ENCODE measurements at places on chromosomes 7 and 10.

GRCh38 chr7:2516194-2516555, 3.4 kb upstream of the LFNG start:
- no peak for DNase-seq

- no peak for DNase-seq
Measured at GRCh38 chr7:45460379-45460778, 113.8 kb upstream of the ADCY1 start.

- DNase-seq, result no peak
Measured at GRCh38 chr10:46218921-46219320, 67.9 kb upstream of the ANTXRL start.

DNA sequence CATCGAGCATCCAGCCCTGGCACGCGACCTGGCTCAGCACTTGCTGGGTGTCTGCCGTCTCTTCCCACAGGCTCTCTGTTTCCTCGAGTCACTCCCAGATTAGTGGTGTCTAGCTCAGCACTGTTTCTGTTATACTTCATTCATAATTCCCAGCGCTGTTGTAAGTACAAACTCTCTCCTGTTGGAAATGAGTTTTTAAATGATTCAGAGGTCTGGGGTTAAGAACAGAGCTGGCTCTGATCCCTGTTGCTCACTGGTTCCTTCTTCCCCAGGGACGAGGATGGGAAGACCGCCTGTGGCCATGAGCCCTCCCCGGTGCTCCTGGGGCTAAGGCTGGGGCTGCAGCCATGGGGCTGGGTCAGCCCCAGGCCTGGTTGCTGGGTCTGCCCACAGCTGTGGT, 17.3 kb upstream of the C10orf95 start:
- DNase-seq, result no peak

DNA sequence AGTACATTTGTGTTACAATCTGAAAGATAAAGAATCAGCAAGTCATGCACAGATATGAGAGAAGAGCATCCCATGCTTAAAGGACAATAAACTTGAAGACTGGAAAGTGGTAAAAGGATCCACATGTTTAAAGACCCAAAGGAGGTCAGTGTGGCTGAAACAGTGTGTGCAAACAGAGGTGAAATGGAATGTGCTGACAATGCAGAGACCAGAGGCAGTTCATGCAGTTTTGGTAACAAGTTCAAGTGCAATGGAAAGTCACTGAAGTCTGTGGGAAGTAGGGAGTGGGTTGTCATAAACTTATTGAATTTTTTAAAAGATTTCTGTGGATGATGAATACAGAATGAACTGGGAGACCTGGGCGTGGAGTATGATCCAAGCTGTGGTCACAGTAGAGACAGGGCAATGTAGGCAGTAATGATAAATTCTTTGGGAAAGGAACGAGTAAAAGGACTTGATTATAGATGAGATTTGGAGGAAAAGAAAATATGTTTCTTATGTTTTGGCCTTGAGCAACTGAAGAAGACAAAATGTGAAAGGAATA, 408.0 kb downstream of the HGF start:
- DNase-seq, result no peak

DNA sequence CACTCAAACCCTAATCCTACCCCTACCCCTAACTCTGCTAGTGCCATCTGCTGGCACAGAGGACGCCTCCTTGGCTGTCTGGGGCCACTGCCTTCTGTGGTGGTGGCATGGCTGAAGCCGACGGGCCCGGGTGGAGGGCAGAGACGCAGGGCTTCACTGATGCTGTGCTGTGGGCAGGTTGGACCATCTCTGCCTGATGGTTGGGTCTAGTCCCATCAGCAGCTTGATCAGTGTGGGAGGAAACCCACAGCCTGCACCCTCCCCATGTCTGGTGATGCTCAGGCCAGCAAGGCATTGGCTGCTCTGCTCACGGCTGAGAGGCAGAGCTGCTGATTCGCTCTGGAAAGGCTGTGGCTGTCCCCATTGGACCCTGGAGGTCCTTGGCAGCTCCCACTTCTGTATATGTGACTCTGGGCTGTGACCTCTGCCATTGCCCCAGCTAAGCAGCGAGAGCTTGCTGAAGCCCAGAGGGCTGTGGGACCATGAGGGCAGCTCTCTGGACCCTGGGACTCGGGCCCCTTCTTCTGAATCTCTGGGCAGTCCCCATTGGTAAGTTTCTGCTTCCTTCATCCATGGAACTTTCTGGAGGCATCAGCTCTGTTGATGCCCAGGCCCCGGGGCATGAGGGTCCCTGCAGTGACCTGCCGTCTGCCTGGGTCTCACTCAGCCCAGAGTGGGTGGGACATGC, at the start of gene SCART1:
SCART1 (plus strand) TSS at position 430 of the 688 bp plus-strand sequence; CDS start at position 483, 53 bp downstream.
- DNase-seq, result no peak

DNA sequence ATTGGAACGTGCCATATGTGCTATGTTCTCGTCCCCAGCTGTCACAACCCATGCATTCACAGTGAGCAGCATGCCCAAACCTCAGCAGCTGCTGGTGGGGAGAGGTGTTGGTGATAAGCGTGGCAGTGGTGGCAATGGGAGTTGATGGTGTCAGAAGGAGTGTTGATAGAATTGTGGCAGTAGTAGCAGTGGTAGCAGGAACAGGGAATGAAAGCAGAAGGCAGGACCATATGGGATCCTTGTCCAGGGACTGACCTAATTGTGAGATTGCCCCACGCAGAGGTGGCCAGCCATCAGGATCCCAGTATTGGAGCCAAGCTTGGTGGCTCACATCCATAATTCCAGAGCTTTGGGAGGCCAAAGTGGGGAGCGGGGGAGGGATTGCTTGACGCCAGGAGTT, 276.3 kb downstream of the GALNT17 start:
- DNase-seq, result no peak

GRCh38 chr7:70040970-70041766, 442.9 kb downstream of the AUTS2 start:
- DNase-seq, result no peak

DNA sequence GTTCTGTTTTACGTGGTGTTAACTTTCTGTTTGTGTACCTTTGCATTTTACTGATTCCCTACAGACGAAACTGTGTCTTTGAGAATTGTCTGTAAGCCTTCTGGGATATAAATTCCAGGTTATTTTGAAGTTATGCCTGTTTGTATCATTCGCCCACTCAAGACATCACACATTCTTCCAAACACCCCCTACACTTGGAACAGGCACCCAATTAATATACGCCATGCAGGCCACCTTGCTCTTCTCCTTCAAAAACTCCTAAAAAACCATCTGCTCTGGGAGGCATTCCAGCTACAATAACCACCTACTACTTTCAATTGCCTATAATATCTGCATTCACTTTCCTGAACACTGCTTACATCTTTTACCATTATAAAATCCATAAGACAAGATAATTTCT, 453.3 kb downstream of the DGKB start:
- no peak for DNase-seq

DNA sequence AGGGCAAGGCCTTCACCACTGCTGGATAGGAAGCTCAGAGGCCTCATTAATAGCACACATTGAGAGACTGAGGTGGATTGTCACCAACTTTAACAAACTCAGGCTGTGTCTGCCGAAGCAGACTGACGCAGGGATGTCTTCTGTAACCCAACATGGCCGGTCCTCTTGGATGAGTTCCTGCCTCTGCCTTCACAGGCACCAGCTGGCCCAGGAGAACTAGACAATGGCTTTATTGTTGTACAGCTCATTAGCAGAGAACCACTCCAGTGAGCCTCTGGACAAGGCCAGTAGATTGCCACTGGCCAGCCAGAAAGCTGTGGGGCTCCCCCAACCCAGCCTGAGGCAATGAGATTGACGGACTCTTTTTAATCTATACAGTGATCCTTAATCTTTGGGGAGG, 9.4 kb downstream of the NODAL start:
- no peak for DNase-seq

DNA sequence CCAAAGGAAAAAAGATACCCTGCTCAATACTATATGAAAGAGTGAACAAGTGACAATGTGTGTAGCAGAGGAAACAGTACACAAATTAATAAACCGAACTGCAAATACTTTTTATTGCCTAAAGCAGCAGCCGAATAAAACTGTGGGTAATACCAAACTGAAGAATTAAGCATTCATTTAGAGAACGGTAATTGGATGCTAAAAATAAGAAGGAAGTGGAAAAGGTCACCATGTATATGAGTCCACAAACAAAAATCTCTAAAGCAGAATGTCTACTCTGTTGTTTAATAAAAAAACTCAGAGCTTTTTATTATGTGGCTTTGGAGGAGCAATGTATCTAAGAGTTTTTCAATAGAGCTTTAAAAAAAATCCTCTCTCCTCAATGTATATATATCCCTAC, 87.9 kb downstream of the ETV1 start:
- no peak for DNase-seq

DNA sequence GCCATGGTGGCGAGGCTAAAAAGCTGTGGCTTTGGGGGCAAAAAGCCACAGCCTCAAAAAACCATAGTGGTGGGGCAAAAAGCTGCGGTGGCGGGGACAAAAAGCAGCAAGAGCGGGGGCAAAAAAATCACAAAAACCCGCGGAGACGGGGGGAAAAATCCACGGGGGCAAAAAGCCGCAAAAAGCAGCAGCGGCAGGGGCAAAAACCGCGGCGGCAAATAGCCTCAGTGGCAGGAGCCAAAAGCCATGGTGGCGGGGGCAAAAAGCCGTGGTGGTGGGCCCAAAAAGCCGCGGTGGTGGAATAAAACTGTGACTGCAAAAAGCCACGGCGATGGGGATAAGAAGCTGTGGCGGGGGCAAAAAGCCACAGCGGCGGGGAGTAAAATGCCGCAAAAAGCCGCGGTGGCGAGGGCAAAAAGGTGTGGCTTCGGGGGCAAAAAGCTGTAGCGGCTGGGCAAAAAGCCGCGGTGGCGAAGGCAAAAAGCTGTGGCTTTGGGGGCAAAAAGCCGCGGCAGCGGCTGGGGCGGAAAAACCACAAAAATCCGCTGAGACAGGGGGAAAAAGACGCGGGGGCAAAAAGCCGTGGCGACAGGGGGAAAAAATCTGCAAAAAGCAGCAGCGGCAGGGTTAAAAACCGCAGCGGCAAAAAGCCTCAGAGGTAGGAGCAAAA, 526.6 kb downstream of the ZNF33B start:
- DNase-seq, result peak; percentile 2

DNA sequence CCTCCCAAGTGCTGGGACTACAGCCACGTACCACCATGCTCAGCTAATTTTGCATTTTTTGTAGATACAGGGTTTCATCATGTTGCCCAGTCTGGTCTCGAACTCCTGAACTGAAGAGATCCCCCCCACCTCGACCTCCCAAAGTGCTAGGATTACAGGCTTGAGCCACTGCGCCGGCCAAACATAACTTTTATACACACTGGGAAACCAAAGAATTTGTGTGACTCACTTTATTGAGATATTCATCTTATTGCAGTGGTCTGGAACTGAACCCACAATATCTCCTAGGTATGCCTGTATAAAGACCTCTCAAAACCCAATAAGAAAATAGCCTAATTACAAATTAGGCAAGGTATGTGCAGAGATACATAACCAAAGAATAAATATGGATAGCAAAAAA, 182.6 kb upstream of the FEZF1 start:
- no peak for DNase-seq

DNA sequence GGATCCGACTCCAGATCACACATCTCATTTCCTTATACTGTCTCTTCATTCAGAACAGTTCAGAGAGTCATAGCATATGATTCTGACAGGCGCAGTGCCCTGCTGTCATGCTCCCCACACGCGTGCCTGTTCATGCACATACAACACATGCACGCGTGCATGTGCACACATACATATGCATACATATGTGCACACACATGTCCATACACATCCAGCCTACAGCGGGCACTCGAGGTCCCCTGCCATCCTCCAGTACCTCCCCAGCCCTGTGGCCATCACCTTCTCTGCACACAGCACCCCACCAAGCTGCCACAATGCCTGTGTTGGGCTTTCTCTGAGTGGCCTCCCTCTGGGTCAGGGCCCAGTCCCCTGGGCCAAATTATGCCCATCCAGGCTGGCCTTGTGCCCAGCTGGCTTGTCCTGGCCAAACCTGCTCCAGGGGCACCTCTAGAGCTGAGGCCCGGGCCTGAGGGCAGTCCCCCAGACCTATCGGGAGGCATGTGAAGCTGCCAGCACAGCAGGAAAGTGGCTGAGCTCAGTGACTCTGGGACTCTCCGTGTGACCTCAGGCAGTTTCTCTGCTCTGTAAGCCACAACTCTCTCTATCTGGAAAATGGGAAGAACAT, 49.4 kb upstream of the RET start:
- no peak for DNase-seq

DNA sequence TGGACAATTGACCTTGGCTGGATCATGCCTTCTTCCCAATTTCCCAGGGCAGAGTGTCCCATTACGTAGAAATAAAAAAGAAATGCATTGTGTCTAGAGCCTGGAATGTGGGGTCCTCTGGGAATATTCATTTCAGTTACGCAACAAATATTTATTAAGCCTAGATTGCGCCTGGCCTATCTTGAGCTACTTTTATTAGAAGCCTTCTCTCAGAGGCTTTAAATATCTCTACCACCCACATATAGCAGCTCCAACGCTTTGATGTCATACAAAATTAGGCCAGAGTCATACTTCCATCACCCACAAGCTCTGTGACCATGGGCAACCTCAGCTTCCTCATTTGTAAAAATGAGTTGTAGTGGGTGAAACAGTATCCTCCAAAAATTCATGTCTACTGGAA, 24.9 kb upstream of the CARD11 start:
- no peak for DNase-seq

DNA sequence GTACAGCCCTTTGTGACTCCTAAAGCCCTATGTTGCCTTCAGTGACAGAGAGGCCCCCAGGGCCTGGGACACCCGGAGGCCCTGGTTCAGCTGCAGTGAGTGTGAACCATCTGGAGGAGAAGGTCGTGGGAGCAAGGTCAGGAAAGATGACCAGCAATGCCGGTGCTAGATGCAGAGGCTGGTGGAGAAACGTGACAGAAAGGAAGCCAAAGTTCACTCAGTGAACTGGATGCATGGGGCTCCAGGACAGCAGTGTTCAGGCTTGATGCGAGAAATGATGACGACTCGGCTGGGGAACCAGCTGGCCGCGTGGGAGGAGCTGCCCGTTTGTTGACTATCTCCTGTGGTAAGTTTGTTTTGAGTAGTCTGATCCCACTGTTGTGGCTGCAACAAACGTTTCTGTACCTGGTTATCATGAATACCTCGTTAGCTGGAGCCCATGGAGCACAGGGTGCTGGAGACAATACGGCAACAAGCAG, 54.1 kb upstream of the MKRN1 start:
- no peak for DNase-seq

DNA sequence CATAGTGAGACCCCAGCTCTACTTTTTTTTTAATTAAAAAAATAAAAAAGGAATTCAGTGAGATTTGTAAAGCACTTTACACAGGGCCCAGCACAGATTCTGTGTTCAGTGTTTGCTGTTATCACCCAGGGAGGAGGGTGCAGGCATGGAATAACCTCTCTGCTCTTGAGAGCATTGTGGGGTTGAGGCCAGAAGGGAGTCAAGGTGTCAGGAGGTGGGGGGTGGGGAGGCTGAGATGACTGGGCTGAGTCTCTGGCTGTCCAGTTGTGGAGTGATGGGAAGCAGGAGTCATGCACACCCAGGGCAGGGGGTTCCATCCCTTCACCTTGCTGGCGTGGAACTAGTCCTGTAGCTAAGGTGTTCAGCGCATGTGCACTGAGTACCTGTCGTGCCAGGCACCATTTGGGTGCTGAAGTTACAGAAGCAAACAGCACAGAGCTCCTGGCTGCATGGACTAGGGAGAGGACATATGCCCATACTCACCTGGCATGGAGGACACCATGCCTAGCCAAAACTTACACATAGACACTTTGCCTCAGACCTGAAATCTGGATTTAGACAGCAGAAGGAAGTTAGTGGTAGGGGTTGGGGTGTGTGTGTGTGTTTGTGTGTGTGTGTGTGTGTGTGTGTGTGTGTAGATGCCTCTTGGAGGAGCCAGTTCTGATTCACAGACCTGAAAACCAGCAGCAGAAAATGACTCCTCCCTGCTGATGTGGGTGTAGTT, 69.2 kb upstream of the LRRC4 start:
- no peak for DNase-seq

Data from CD4-positive, alpha-beta T cell treated with Interleukin-17A for 4 hours (primary cell).